Caco-2 (cell line): ENCODE measurements at places on chromosomes 5 and 9. TPM values are rescaled to one million over a fixed set of nuclear protein-coding genes. Genes with fewer than 3 reads are reported as not detected.

DNA sequence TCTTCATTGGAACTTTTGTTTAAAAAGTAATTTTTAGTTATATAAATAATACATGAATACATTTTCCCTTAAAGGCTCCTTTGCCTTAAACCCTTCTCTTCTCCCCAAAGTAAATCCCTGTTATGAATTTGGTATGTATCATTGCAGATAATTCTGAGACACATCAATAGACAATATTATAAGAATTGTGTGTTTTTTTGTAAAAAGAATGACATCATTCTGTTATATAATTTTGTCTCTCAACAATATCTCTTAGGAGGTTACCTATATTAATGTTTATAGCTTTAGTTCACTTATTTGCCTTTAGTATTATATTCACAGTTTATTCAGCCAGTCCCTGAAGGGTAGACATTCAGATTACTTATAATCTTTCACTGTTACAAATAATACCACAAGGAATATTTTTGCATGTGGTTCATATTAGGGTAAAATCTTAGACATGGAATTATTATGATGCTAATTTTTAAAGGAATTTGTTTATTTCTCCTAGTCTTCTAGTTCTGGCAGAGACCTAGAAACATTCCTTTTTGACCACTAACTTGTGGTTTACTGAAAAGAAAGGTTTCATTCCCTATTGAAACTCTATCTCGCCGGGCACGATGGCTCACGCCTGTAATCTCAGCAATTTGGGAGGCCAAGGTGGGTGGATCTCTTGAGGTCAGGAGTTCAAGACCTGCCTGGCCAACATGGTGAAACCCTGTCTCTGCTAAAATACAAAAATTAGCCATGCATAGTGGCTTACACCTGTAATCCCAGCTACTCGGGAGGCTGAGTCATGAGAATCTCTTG lies 105.6 kb downstream of the KCTD16 start:
- no peak for DNase-seq

GRCh38 chr5:61363401-61364114 lies 31.5 kb downstream of the ZSWIM6 start:
- no peak for DNase-seq

DNA sequence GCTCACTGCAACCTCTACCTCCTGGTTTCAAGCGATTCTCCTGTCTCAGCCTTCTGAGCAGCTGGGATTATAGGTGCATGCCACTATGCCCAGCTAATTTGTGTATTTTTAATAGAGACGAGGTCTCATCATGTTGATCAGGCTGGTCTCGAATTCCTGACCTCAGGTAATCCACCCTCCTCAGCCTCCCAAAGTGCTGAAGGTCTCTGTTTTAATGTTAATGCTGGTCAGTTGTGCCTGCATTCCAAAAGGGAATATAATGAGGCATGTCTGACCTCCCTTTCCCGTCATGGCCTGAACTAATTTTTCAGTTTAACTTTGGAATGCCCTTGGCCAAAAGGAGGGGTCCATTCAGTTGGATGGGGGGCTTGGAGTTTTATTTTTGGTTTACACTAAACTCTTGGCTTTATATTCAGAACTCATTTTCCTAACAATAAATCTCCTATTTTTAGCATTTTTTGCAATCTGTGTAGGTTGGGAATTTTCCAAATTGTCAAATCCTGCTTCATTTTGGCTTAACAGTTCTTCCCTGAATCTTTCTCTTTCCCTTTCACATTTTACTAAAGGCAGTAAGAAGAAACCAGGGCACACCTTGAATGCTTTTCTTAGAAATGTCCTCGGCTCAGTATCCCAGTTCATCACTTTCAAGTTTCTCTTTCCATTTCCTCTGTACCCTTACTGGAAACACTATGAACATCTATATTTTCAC lies 1175.5 kb downstream of the MAT2B start:
- DNase-seq: no peak

GRCh38 chr9:136952876-136953770 lies 1.1 kb downstream of the LCN12 start:
- DNase-seq: no peak

LECT2 gene
- 0.51 and 0.70 TPM in 2 replicates for total RNA-seq

DNA sequence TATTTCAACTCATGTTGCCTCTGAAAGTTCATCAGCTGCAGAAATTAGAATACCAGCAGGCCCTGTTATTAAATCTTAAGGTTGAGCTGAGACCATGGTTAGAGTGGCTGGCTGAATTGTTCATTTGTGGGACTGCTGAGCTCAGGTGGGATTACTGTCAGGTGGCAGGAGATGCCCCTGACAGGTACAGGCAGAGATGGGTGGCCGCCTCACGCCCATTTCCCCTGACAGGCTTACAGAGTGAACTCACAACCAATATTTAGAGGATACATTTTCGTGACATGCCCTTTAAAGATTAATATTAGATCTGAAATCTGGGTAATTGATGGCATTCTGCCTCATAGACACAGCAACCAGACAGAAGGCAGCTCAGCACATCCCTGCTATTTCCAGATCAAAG lies 136.0 kb downstream of the MVB12B start:
- no peak for DNase-seq

GRCh38 chr5:73901043-73901442 lies 275.0 kb downstream of the ARHGEF28 start:
- DNase-seq: no peak

- DNase-seq: no peak
These were observed 101.6 kb downstream of the NREP start for GRCh38 chr5:111655169-111655924.

- no peak for DNase-seq
These were observed 1.1 kb downstream of the PDCD1LG2 start for GRCh38 chr9:5511476-5511875.

DNA sequence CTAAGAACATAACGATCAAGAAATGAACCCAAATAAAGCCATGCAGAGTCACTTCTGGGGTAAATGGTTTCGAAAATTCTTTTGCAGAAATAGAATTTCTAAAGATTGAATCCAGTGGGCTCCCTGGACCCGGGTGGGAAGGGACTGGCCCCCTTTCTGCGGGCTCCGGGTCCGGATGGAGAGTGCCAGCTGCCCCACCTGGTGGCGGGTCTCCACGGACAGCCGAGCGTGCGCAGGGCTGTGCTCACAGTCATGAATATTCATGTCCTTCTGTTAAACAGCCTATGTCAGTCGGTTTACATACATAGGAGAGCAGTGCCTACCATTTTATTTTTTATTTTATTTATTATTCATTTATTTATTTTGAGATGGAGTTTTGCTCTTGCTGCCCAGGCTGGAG lies 4.7 kb upstream of the PPP1R26 start:
- DNase-seq: no peak

FOXD4 gene
- 0.56 and 0.93 TPM in 2 replicates for total RNA-seq

DNA sequence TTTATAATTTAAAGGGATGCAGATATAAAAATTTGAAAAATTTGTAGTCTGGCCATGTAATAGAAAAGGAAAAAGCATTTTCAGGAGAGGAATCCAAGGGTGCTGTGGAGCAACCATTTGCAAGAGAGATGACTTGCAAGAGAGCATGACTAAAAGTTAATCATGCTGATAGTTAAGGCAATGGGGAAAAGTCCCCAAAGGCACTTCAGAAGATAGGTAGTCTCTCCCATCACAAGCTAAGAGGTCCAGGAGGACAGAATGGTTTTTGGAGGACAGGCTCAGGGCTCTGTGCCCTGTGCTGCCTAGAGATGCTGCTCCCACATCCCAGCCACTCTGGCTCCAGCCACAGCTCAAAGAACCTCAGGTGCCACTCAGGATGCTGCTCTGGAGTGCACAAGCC lies 38.8 kb downstream of the DNAJB5 start:
- no peak for DNase-seq

- peak; percentile 22 for DNase-seq
These were observed 49.5 kb downstream of the C5orf22 start for GRCh38 chr5:31581498-31582099.

RELL2 gene
- 8.7 and 13.6 TPM in 2 replicates for total RNA-seq

CFAP90 gene
- total RNA-seq: 0.29 TPM in 1 of 2 replicates, not detected in the other

- no peak for DNase-seq
These were observed 85.0 kb downstream of the PRRT1B start for GRCh38 chr9:131630205-131630831.

GRCh38 chr9:130681769-130682420 lies 11.7 kb upstream of the EXOSC2 start:
- DNase-seq: no peak

- peak; percentile 73 for DNase-seq
These were observed at the start of gene DAPK1 for GRCh38 chr9:87497604-87498045. DAPK1 (plus strand) TSS chr9:87497867; CDS start chr9:87499078, 1,211 bp downstream.

SOHLH1 gene
- 42.6 and 44.9 TPM in 2 replicates for total RNA-seq

GADD45G gene
- total RNA-seq: 3.7 and 5.4 TPM in 2 replicates
